IPS-NIHi11 (cell line): ENCODE measurements at places on chromosomes 7 and 10.

DNA sequence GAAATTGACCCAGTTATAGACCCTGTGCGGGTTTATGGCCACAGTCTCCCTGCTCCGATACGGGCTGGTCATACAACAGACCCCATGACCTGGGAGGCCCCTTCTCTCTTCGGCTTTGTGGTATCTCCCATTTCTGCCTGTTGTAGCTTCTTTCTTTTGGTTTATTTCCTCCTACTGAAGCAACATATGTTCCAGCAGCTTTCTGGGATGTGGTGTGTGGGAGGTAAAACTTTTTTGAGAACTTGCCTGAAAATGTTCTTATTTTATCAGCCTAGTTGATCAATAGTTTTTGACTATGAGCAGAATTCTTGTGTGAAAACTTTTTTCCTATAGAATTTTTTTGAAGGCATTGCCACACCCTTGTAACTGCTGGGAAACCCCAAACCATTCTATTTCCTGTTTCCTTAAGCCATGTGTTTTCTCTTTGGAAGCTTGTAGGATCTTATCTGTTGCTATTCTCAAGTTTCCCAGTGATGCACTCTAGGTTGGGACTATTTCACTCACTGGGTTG, 80.0 kb downstream of the DAGLB start:
- no peak for DNase-seq

- no peak for DNase-seq
Measured at GRCh38 chr10:4154191-4154715, 369.2 kb upstream of the KLF6 start.

- no peak for DNase-seq
Measured at GRCh38 chr10:30656233-30656632, 26.7 kb upstream of the LYZL2 start.

GRCh38 chr7:29592866-29593265, 29.2 kb downstream of the PRR15 start:
- no peak for DNase-seq

- DNase-seq = no peak
Measured at GRCh38 chr7:17362439-17363105, 64.1 kb downstream of the AHR start.

DNA sequence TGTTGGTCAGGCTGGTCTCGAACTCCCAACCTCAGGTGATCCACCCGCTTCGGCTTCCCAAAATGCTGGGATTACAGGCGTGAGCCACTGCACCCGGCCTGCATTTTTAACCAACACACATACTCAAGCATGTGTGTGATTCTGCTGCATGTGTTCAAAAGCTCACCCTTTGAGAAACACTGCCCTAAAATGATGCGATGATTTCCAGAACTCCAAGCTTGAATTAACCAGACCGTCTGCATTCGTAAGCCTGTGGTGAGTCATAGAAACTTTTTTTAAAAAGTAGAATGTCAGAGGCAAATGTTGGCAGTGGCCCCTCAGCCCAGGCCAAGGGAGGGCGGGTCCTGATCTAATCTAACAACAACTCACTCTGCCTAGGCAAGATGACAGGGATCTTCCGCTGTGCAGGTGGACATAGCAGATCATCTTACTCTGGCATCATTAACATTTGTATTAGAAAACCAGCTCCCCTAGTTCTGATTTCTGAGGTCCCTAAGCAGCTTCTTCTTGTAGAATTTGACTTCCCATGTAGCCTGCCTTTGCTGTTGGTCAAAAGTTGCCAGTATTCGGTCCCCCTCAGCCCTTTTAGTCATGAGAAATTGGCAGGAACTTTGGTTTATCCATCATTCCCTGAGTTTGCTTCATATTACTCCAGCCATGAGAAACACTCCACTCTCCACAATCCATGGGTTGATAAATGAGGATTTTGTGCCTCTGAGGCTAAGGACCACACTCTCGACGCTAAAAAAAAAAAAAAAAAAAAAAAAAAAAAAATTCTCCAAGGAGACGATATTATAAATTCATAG, 190.4 kb downstream of the SKIDA1 start:
- no peak for DNase-seq

- no peak for DNase-seq
Measured at GRCh38 chr7:17158261-17158660, 140.2 kb upstream of the AHR start.

GRCh38 chr10:72502581-72502980, 123.3 kb downstream of the MICU1 start:
- no peak for DNase-seq

DNA sequence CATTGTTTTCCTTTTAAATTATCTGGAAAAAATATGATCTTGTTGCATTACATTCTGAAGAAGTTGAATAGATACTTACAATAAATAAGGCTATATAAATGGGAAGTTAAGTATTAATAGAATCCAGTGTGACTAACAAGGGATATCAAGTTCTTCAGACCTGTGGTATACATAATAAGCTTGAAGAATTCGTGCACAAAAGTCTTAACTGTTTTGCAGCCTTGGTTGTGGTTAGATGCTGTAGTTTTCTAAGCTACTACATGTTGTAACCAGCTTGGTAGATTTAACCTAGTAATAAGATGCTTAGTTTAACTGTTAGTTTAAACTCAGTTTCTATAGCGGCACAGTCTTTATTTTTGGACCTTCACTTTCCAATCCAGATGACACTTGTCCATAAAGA, 106.2 kb upstream of the GLCCI1 start:
- no peak for DNase-seq

DNA sequence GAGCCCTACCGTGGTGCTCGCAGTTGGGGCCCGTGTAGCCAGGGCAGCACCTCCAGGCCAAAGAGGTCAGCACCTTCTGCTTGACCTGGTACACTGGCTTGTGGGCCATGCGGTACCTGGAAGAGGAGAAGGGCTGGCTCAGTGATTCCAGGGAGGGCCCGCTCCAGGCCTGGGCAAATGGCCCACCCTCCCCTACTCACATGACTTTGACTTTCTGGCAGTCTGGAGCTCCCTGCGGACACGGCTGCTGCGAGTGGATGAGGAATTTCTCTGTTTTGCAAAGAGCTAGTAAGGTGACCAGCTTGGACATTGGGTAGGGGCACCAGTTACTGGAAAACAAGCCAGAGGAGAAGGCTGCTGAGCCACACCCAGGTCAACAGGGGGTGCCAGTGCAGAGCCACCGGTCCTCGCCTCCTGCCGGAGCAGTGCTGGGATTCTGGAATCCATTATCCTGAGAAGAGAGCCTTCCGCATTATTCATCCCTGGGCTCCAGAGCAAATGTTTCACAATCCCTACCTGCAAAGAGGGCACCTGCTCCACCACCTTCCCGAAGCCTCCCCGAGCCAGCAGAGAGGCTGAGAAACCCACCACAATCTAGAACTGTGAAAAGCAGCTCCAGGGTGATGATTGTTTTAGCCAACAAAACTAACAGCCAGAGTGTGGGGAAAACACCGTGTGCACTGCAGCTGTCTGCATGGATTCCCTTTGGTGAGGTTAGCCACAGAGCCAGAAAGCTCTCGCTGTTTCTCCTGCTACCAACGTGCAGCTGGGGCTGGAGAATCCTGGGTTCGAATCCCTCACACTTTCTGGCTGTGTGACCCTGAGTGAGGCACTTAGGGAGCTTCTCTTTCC, 11.8 kb downstream of the MMRN2 start:
- peak; percentile 72 for DNase-seq

GRCh38 chr7:46957195-46957594, 624.7 kb downstream of the TNS3 start:
- no peak for DNase-seq

DNA sequence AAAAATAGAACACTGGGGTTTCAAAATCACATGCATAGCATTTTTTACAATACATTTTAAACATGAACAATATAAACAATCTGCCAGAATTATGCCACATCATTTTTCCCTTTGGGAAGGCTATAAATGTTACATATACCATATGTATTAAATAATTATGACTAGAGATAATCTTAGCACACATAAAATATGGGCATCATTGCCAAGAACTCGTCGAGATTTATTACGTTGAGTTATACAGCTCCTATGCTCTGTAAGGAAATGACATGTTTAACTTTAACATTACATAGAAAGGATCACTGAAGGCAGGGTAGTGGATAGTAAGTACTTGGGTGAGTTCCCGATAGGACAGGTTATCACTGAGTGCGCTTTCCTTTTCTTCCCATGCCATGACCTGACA, 267.8 kb downstream of the PARD3 start:
- DNase-seq = no peak

DNA sequence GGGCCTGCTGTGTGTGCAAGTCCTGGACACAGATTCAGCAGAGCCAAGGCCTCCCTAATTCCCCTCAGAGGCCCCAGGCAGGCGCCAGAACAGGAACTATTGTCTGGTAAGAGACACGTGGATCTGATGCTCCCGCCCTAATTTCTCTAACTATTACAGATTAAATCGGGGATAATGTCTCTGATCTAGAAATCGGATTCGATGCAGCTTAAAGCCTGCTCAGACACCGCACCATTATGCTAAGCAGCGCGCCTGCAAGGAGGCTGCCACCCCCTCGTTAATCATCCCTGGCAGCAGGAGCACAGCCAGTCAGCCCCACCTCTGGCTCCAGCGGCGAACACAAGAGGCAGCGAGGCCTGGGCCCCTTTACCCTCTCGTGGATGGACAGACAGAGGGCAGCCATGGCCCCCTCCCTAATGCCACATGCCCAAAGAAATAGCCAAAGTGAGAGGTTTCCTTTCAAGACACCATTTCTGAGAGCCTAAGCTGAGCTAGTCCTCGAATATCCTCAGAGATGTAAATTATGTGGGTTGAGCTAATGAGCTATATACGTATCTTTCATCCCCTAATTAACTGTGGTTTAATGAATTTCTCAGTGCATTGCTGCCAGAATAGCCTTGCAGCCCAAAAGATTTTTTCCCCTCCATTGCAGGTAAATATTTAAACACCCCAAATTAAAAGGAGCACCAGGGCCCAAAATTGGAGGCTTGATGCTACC, 122.1 kb downstream of the GRID1 start:
- no peak for DNase-seq

DNA sequence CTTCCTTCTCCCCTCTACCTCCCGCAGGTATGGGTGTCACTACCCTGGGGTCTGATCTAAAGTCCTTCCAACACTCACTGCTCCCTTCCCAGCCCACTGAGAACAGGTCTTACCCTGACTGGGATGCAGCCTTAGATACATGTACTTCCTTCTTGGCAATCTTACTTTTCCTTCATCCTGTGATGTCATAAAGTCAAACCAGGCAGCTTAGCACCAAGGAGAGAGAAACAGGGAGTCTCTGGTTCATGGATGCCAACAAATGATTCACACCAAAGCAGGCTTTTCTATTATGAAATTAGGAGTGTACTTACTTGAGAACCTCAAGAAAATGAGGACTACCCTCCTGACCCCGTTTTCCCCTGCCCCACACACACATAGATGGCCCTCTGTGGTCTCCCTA, 111.0 kb upstream of the KMT2E start:
- no peak for DNase-seq

DNA sequence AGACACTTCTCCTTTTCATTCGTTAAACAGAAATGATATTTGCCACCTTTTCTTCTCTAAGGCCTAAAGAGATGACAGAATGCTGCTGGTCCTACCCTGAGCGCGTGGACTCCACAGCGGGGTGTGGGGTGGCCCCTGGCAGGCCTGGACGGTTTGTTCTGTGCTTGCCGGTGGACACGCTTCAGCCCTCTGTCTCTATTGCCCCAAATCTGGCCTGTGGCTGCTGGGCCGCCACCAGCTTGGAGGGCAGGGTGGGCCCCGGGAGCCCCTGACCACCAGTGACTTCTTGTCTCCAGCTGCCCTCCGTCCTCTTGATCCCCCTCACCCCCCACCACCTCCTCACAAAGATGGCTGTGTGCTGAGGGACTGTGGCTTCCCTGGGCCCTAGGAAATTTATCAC, 5.7 kb downstream of the CHST3 start:
- no peak for DNase-seq

GRCh38 chr7:133858311-133858710, 268.8 kb upstream of the LRGUK start:
- DNase-seq = no peak

- no peak for DNase-seq
Measured at GRCh38 chr7:128063088-128063487, 31.9 kb upstream of the LRRC4 start.

DNA sequence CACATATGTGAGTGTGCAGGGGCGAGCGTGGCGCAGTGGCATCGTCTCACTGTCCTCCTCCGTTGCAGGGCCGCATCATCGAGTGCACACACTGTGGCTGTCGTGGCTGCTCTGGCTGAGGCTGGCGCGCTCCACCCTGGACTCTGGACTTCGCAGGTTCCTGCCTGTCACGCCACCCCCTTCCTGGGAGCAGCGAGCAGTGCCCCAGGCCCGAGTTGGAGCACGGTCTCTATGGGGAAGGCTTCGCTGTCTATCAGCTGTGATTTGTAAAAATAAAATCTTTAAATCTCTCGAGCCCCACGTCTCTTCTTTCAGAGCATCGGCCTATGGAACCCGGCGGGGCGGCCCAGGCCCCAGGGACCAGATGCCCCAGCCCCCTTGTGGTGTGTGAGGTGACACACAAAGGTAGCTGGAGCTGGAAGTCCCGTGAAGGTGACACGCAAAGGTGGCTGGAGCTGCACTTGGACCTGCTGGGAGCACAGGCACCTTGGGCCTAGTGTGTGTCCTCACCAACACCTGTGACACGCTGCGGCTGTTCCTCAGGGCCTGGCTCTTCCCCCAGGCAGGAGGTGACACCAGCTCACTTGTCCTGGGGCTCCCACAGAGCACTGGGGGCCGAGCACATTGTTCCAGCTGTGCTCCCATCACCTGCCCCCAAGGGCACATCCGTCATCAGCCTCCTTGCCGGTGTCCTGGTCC, 10.7 kb downstream of the BUD31 start:
- no peak for DNase-seq
